ENCODE measurements at places on chromosomes 6 and 20. TPM values are rescaled to one million over a fixed set of nuclear protein-coding genes. Genes with fewer than 3 reads are reported as not detected.

ARHGAP40 gene
- total RNA-seq = 0.07 TPM

EEF1A2 gene
- not detected for total RNA-seq

MACROD2 gene
- total RNA-seq = 0.68 TPM

ADGB gene
- not detected for total RNA-seq

LPIN3 gene
- total RNA-seq = 16.9 TPM

FAM110A gene
- 18.8 TPM for total RNA-seq

RAMACL gene
- 0.17 TPM for total RNA-seq

TMEM244 gene
- total RNA-seq = not detected

HCK gene
- not detected for total RNA-seq

NMBR gene
- total RNA-seq = not detected

MYH7B gene
- total RNA-seq = 0.11 TPM

RIMS1 gene
- total RNA-seq = not detected

STK35 gene
- total RNA-seq = 18.9 TPM

OOEP gene
- total RNA-seq = 0.49 TPM

FOXF2 gene
- 0.11 TPM for total RNA-seq

DEFB124 gene
- not detected for total RNA-seq

CCDC28A gene
- total RNA-seq = 9.9 TPM

TSPO2 gene
- total RNA-seq = not detected

BCAS1 gene
- not detected for total RNA-seq

MMS22L gene
- 22.4 TPM for total RNA-seq

PRND gene
- not detected for total RNA-seq

OXT gene
- not detected for total RNA-seq

LRRC73 gene
- 0.37 TPM for total RNA-seq

MYB gene
- 0.42 TPM for total RNA-seq

HLA-DOB gene
- 3.4 TPM for total RNA-seq

ZNF184 gene
- 4.9 TPM for total RNA-seq

CRYBG1 gene
- 109 TPM for total RNA-seq

VWA7 gene
- 0.34 TPM for total RNA-seq

MOXD1 gene
- total RNA-seq = 4.0 TPM

RIN2 gene
- total RNA-seq = 60.1 TPM

RAET1E gene
- total RNA-seq = 1.5 TPM

WFDC10B gene
- total RNA-seq = not detected

SLC22A16 gene
- total RNA-seq = not detected

SPAG4 gene
- 3.2 TPM for total RNA-seq

MAP7 gene
- 20.8 TPM for total RNA-seq

TPD52L1 gene
- 48.9 TPM for total RNA-seq
